Tongue (tissue), 3 donors: ENCODE measurements at places on chromosomes 1 and 21. TPM values are rescaled to one million over a fixed set of nuclear protein-coding genes. Genes with fewer than 3 reads are reported as not detected.
A peak's percentile ranks its signal among the peaks of the same experiment; 100 is the strongest.

Gene BSDC1
- 67.4 TPM for total RNA-seq

Gene F11R
- 30.0 TPM for total RNA-seq

Gene DEPDC1
- total RNA-seq, result 9.4 TPM

Gene FBXO44
- 5.8 TPM for total RNA-seq

Gene MPL
- not detected for total RNA-seq

Gene RGL1
- 26.6 TPM for total RNA-seq

Gene CYYR1
- total RNA-seq, result 12.6 TPM

Gene KDF1
- total RNA-seq, result 2.3 TPM

Gene OR2T11
- total RNA-seq, result not detected

Gene BTG3
- total RNA-seq, result 64.9 TPM

Gene CLCN6
- total RNA-seq, result 16.3 TPM

Gene IGSF3
- total RNA-seq, result 46.5 TPM

Gene GPR61
- 0.62 TPM for total RNA-seq

Gene CELA3A
- total RNA-seq, result not detected

GRCh38 chr1:214842856-214843255 is 239.7 kb upstream of the KCNK2 start:
- DNase-seq, result no peak

- peak; percentile 29 for DNase-seq
Measured at GRCh38 chr1:228212415-228212965, 4.6 kb downstream of the OBSCN start.

- DNase-seq, result no peak
Measured at GRCh38 chr1:207059881-207060280, 6.8 kb downstream of the PFKFB2 start.

- DNase-seq, result no peak
Measured at GRCh38 chr21:15893902-15894301, 164.1 kb downstream of the USP25 start.

- no peak for DNase-seq
Measured at GRCh38 chr1:59601041-59601441, 213.7 kb upstream of the HOOK1 start.

GRCh38 chr21:24289539-24289938 is 1317.7 kb downstream of the MRPL39 start:
- no peak for DNase-seq

- DNase-seq, result no peak
Measured at GRCh38 chr1:9345922-9346321, 53.2 kb downstream of the SPSB1 start.

GRCh38 chr1:68918563-68918962 is 421.7 kb upstream of the DEPDC1 start:
- no peak for DNase-seq

GRCh38 chr1:213761845-213762407 is 225.8 kb upstream of the PROX1 start:
- no peak for DNase-seq

- peak; percentile 71 for DNase-seq
Measured at GRCh38 chr21:43269957-43270705, 101.3 kb downstream of the CRYAA start.

DNA sequence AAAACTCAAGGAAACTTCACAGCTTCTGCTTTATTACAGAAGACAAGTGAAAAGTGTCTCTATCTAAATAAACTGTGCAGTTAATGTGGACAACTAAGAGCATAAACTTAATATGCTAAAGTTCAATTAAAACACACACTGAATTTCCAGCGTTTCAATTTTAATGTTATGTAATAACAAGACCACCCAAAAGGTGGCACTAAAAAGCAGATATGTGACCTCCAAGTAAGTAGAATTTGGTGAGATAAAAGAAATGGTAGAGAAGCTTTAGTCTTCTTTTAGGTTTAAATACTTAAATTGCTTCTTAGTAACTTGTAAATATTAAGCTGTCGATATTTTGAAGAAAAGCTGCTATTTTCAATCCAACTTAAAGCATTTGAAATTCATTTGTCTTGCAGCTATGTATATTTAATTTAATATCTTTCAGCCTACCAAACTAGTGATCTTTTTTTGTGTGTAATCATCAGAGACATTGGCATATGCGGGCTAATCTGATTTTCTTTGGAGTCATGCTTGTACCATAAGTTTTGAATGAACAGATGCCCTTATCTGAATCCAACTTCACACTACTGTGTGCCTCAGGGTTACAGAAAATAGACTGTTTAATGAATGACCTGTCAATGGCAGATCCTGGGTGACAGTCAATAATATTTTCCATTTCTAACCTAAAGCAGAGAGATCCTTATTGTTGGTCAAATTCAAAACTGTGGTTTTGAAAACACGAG is 36.5 kb upstream of the ADAMTS1 start:
- peak; percentile 54 for DNase-seq

DNA sequence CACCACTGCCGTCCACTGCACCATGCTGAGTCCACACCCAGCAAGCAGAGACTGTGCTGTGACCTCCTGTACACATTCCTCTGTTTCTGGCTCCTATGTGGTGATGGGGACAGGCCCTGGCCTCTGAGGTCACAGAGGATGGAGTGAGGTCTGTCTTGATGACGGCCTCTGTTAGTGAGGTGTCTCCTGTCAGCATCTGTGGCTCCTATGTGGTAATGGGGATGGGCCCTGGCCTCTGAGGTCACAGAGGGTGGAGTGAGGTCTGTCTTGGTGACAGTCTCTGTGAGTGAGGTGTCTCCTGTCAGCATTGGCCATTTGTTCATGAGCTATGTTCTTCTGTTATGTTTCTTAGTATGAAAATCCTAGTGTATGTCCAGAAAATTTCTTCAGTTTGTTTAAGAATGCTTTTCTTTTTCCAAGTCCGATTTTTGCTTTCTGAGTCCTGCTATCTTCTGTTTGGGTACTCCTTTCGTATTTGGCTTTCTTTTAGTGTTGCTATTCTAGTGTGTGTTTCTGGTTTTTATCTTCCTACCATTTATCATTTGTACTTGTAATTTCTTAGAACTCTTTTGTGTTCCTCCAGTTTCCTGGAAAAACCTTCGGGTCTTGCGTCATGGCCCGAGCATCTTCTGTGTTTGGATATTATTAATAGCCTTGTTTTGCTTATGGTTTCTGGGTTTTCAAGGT is 13.4 kb downstream of the SNAP47 start:
- no peak for DNase-seq

- no peak for DNase-seq
Measured at GRCh38 chr1:223794136-223794880, 51.4 kb downstream of the TP53BP2 start.

DNA sequence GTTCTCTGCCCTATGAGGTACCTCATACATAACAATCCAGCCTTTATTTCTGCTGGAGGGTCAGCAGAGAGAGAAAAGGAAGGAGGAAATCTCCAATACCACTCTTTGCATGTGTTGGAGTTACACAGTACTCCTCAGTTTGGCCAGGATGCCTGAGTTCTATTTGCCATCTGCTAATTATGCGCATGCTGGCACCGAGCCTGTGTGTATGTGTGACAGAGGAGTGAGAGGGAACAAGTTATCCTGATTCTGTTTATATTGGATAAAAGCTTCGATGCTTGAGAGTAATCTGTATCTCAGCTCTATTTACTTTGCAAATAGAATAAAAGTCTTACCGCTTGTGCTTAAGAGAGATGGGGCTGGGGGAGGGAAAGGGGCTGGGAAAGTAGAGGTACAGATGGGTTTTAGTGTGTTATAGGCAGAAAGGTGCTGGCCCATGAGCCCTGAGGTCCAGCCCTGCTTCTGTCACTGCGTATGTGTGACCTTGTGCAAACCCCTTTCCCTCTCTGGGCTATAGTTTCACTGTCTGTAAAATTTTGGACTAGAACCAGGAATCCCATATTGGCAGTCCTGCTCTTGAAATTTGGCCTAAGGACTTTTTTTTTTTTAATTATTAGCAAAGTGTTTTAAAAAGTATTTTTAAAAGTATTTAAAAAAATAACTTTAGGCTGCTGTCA is 54.5 kb upstream of the PLXNA2 start:
- DNase-seq, result peak; percentile 41

- no peak for DNase-seq
Measured at GRCh38 chr21:32981096-32981495, 44.6 kb upstream of the OLIG2 start.

- no peak for DNase-seq
Measured at GRCh38 chr1:109947582-109948284, 36.8 kb upstream of the AHCYL1 start.

- DNase-seq, result no peak
Measured at GRCh38 chr1:93851878-93852277, 27.1 kb downstream of the DNTTIP2 start.

DNA sequence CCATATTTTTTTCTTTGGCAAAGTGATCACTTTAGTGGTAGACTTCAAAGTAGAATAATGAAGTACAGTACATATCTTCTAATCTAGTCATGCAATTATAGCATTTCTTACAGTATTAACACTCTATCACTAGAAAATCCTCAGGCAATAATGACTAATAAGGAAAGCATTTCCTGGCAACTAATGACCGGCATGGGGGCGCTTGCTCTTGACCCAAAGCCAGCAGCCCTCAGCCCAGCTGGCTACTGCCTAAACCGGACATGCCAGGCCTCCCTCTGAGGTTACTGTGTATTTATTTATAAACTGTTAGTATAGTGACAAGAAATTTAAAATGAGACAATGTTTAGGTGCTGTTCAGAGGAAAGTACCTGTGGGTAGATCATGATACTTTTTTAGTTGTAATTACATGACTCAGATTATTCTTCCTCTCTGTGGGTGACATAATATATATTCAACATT is 633.8 kb downstream of the PTPRC start:
- DNase-seq, result peak; percentile 70

DNA sequence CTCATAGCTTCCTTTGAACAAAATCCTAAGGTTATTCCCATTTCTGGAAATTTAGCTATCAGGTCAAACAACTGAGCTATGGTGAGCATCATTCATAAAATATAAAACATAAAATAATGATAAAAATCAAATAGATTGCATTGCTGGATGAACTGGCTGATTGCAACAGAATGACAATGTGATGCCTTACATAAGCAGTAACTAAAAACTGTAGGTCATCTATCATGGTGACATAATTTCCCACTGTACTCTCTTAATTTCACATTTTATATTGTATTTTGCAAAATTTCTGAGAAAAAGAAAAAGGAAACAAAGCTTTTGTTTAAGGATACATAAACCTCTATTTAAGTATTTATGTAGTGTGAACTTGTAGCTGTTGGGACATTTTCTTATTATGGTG is 4.6 kb downstream of the PTGER3 start:
- no peak for DNase-seq
